Bladder microvascular endothelial cell (primary cell): ENCODE measurements at places on chromosomes 7 and 10. TPM values are rescaled to one million over a fixed set of nuclear protein-coding genes. Genes with fewer than 3 reads are reported as not detected.

NRCAM gene
- total RNA-seq: 7.0 and 16.5 TPM in 2 replicates

NOS3 gene
- 20.9 and 58.7 TPM in 2 replicates for total RNA-seq

APBB1IP gene
- total RNA-seq: 0.06 TPM in 1 of 2 replicates, not detected in the other

SEC61G gene
- 84.8 and 110 TPM in 2 replicates for total RNA-seq

TMEM273 gene
- total RNA-seq: 5.3 and 68.0 TPM in 2 replicates

OPN1SW gene
- total RNA-seq: 1.1 TPM in 1 of 2 replicates, not detected in the other

ANKRD22 gene
- total RNA-seq: not detected in 2 replicates

PLAU gene
- 31.4 and 34.8 TPM in 2 replicates for total RNA-seq

NFE2L3 gene
- 14.1 and 70.6 TPM in 2 replicates for total RNA-seq

CCM2 gene
- total RNA-seq: 64.1 and 72.2 TPM in 2 replicates

FGF8 gene
- total RNA-seq: not detected in 2 replicates
